Bone marrow (tissue), 2 donors: ENCODE measurements at places on chromosomes 16 and 17.

DNA sequence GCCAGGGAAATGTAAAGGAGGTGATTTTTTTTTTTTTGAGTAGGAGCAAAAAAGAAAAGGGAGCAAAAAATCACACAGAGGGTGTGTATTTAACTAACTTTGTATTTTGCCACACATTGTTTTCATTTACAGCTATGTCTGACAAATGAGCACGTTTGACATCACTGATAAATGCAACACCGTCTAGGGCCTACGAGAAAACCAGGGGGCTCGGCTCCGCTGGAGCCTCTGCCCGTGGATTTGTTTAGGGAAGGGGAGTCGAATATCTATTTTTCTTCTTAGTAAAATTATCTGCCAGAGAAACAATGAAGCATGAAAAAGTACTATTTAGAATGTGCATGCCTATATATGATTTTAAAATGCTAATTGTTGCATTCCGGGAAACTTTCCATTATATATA, 6.8 kb downstream of the MAF start:
- DNase-seq, result no peak

GRCh38 chr17:76822184-76822778, 45.9 kb upstream of the MGAT5B start:
- DNase-seq, result no peak

DNA sequence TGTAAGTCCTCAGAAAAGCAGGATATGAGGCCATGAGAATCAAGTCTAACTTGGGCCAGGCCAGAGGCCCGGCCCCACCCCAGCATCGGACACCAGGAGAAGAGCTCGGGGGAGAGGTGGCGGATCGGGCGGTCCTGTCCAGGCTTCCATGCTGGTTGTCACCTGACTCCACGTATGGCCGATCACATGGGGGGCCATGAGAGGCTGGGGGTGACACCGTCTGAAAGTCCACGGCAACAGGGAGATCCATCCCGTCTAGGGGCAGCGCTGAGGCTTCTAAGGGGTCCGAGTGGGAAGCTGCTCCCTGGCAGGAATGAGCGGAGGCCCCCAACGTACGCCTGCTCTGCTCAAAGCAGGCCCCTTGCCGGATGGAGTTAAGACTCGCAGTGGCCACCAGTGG, 25.8 kb downstream of the ENGASE start:
- DNase-seq, result no peak

GRCh38 chr16:83720981-83721380, 86.8 kb upstream of the HSBP1 start:
- DNase-seq, result no peak

DNA sequence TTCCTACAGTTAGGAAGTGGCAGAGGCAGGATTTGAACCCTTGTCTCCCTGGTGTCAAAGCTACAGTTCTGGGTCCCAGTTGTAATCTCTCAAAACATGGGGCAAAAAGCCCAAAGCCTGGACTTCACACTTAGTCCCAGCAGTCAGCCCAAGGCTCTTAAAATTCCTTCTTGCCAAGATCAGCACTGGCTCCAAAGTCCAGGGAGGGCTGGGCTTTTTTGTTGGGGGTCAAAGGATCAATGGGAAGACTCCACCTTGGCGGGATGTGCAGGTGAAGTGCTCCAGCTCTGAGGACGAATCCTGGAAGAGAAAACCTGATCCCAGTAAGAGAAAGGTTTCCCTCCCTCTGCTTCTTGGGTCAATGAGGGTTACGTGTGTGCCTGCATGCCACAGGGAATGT, 195.5 kb downstream of the HAPSTR1 start:
- DNase-seq, result no peak

DNA sequence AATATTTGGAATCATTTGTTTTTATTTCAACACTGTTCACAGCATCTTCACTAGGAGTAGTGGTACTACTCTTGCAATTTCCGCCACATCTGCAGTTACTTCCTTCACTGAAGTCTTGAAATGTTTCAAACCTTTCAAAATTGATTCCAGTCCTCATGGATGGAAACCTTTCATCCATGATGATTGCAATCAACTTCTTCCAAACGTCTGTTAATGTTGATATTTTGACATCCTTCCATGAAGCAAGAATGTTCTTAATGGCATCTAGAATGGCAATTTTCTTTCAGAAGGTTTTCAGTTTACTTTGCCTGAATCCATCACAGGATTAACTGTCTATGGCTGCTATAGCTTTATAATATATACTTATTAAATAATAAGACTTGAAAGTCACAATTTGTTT, 736.8 kb upstream of the CA10 start:
- DNase-seq, result no peak
